ENCODE measurements at places on chromosomes 7 and 10.
A peak's percentile ranks its signal among the peaks of the same experiment; 100 is the strongest.

- peak; percentile 90 for DNase-seq
Observed at GRCh38 chr7:25025218-25025671, 45.3 kb upstream of the OSBPL3 start.

- no peak for DNase-seq
Observed at GRCh38 chr10:89164080-89164479, 43.0 kb downstream of the CH25H start.

DNA sequence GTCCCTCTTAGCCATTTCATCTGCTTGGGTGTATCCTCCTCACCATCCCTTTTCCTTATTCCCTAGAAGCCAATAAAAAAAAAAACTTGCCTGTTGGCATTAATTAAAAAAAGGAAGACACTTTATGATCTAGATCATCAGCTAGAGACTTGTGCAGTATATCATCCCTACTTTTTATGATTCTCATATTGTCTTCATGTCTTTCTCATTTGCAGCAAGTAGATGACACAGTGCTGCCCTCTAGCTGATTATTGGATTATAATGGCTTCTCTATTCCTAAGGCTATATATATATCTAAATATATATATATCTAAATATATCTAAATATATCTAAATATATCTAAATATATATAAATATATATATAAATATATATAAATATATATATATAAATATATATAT, 272.4 kb upstream of the LRGUK start:
- peak; percentile 73 for DNase-seq

GRCh38 chr10:12214093-12214492, 18.1 kb downstream of the CDC123 start:
- DNase-seq: no peak

- no peak for DNase-seq
Observed at GRCh38 chr10:14645239-14645960, 129.3 kb downstream of the FAM107B start.

DNA sequence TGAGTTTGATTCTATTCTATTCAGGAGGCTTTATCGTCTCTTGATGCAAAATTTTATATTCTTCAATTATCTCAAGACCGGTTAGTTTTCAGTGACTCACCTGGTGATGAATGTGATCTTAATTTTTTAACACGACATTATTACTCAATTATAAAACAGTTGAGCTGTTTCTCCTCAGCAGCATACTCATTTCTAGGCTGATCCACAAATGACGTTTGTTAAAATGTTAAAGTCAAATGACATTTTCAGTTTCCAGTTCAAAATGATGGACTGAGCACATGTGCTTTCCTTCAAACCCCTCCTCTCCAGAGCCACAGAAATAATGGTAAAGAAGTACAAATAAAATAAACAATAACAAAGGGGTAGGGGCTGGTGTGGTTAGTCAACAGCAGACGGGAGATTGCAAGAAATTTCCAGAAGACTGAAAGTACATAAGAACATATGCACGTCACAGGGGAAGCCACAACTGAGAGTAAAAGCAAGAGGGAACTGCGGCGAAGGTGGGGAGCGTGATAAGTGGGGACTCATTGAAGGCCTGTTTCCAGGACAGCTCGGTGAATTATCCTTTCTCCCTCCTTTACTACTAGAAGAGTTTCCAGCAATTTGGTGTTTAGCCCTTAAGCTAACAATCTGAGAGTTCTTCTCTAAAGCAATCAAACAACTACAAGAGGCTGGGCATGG, 10.9 kb downstream of the MACROH2A2 start:
- DNase-seq: no peak

- DNase-seq: no peak
Observed at GRCh38 chr10:52030051-52030790, 283.9 kb upstream of the DKK1 start.

GRCh38 chr7:75915416-75916156, 631 bp downstream of the POR start:
- DNase-seq: peak; percentile 50

DNA sequence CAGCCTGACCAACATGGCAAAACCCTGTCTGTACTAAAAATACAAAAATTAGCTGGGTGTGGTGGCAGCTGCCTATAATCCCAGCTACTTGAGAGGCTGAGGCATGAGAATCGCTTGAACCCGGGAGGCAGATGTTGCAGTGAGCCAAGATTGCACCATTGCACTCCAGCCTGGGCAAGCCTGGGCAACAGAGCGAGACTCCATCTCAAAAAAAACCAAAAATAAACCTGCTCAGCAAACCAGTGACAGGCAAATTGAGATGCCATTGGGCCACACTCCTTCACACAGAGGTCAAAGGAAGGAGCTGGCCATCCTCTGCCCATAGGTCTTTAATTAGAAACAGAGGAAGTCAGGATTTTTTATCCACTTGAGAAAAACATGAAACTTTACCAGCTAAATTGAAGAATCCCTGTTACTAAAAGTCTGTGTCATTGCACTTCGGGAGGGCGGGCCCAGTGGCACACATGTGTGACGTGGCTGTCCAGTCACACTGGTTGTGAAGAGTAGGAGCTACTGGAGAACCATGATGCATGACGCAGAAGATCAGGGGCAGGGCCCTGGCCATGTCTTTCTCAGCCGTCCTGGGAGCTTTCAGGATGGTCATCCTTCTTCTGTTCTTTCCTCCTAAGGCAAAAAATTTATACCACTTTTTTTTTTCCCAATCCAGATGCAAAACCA, 118.3 kb upstream of the ZNF438 start:
- no peak for DNase-seq

DNA sequence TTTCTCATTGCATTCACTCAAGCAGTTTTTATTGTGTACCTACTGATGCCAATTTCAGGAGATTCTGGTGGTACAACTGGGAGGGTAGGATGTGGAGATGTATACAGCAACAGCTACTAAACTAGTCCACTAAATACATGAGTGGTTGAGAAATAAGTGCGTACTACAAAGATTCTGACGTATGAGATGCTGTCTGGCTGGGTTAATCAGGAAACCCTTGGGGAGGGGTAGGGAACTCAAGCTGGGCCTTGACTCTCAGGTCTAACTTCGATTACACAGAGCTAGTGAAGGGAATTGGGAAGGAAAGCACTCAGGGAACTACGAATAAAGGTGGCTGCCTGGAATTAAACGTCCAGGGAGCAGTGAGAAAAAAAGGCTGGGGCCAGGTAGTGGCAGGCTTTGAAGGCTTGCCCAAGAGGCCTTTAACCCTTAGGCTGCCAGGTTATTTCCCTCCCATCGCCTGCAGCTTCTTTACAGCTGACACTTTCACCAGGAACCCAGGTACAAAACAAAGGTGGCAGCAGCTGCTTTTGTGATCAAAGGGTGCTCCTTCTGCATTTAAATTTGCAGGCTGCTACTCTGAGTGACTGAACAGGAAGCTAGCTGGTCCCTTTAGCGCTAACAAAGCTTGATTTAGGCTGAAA, 3.2 kb downstream of the MMS19 start:
- no peak for DNase-seq

DNA sequence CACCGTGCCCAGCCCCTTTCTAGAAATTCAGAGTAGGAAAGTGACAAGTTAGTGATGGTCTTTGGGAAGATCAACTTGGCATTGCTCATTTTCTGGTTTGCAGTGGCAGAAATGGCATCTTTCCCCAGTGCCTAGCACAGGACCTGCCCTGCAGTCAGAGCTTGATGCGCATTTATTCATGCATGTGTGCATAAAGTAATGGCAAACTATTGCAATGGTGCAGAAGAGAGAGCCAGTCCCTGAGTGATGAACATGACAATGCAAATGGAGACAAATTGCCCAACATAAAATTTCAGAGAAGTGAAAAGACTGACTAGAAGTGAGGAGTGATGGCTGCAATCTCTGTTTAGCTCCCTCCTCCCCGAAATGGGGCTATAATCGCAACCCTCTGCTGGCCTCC, 268.2 kb downstream of the CCSER2 start:
- no peak for DNase-seq

DNA sequence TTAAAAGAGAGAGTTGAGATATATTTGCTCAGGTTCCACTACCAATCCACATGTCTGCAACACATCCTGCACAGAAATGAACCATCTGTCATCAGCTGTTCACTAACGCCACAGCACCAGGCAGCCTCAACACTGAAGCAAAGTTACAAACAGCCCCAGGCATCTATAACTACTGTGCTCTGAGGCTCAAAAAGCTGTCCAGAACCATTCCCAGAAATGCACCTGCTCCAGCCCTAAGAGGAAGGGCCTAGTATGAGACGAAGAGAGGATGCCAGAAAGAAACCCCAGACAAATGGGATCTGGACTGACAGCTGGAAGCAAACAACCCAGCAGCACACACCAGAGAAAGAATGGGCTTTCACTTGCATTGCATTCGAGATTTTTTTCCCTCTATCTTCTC, 159.3 kb downstream of the ELMO1 start:
- DNase-seq: no peak
